ENCODE measurements at places on chromosomes 16 and 17. TPM values are rescaled to one million over a fixed set of nuclear protein-coding genes. Genes with fewer than 3 reads are reported as not detected.
A peak's percentile ranks its signal among the peaks of the same experiment; 100 is the strongest.

The TP53TG3D gene
- not detected for total RNA-seq

The SEPTIN1 gene
- 0.18 TPM for total RNA-seq

The TBC1D16 gene
- 24.7 TPM for total RNA-seq

The TBC1D3I gene
- total RNA-seq, result 0.15 TPM

The ZP2 gene
- total RNA-seq, result not detected

The CRHR1 gene
- not detected for total RNA-seq

The ZSCAN10 gene
- not detected for total RNA-seq

The GRB7 gene
- 41.7 TPM for total RNA-seq

The KREMEN2 gene
- 1.2 TPM for total RNA-seq

The TRPV3 gene
- 0.46 TPM for total RNA-seq

DNA sequence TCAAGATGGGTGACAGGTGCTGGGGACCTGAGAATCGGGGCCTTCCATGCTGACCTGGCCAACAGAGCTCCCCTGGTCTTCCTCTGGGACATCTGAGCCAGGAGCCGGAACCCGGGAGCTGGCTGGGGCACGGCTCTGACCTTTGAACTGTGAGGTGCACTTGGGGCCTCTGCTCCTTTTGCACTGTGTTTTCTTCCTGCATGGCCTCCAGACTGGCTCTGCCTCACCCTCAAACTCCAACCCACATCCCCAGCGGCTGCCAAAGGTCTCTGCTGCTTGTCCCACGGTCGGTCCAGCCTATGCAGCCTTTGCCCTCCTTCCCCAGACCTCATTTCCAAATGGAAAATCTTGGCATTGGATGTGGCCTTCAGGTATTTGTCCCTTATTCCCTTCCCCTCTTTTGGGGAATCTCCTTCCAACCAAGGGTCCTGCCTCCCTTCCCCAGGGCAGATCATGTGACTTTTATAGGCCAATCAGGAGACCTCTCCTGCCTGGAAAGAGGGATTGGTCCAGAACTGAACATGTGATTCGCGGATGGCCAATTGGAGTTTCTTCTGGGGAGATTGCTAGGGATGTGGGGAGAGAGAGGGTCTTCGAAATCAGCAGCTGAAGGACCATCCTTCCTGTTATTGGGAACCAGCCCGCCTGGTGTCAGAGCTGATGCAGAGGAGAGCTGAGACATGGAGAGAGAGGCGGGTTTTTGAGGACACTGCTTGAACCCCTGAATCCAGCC, 117.9 kb downstream of the CYLD start:
- peak; percentile 55 for DNase-seq

DNA sequence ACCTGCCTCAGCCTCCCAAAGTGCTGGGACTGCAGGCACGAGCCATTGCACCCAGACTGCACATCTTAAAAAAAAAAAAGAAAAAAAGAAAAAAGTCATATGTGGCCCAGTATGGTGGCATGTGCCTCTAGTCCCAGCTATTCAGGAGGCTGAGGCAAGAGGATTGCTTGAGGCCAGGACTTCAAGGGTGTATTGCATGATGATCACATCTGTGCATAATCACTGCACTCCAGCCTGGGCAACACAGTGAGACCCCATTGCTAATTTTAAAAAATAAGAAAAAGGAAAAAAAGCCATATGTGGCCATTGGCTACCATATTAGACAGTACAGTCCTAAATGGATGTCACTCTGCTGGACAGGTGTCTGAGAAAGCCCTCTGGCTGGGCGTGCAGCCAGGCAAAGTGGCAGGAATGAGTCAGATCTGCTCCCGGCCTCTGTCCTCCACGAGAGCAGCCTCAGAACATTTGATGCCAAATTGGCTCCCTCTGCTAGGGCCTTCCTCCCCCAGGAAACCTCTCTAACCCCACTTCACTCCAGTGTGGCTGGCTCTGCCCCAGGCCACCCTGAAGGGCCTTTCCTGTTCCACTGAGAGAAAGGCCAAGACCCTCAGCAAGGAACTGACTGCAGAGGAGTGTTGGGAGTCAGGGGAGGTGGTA, 14.7 kb downstream of the CA7 start:
- no peak for DNase-seq

DNA sequence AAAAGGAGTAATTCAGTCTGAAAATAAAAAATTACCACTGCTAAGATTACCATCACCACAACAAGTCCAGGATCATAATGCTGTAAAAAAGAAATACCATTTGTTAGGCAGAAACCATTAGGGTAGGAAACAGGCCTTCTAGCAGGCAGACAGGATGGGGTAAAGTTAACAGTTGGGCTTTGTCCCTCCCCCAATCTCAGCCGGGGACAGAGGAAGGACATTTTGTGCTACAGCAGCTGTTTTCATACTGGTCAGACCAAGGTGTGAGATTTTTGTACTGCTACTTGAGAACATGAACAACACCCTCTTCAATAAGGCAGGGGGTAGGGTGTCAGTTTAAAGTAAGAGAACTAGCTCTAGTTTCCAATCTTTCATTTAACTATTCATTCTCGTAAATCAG, 49.2 kb upstream of the ITGA2B start:
- DNase-seq, result no peak

- no peak for DNase-seq
Measured at GRCh38 chr17:50049636-50050035, 6.3 kb upstream of the ITGA3 start.

DNA sequence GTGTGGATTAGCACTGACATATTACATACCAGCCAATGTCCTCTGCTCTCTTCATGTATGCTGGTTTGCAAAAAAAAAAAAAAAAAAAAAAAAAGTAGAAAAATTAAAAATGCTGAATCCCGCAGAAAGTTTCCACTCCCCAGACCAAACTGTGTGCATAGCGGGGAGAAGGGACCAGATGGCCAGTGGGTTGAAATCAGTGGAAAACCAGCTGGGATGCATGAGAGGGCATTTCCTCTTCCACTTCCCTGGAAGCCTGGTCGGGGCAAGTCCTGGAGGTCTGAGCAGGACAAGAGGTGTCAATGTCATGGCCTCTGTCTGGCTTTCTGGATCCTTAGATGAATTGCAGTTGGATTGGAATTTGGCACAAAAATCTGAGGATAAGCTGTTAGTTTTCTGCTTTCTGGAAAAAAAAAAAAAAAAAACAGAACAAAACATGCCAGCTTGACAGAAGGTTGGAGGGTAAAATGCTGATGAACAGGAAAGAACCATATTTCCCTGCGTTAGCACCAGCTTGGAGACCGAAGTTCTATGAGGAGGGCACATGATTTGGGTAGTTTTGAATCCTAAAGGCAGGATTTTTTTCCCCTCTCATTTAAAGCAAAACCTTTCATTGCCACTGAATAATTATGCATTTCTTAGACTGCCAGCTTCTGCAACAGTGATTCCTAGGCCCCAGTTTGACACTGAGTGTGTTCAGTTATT, 941.5 kb upstream of the EEF2KMT start:
- no peak for DNase-seq

DNA sequence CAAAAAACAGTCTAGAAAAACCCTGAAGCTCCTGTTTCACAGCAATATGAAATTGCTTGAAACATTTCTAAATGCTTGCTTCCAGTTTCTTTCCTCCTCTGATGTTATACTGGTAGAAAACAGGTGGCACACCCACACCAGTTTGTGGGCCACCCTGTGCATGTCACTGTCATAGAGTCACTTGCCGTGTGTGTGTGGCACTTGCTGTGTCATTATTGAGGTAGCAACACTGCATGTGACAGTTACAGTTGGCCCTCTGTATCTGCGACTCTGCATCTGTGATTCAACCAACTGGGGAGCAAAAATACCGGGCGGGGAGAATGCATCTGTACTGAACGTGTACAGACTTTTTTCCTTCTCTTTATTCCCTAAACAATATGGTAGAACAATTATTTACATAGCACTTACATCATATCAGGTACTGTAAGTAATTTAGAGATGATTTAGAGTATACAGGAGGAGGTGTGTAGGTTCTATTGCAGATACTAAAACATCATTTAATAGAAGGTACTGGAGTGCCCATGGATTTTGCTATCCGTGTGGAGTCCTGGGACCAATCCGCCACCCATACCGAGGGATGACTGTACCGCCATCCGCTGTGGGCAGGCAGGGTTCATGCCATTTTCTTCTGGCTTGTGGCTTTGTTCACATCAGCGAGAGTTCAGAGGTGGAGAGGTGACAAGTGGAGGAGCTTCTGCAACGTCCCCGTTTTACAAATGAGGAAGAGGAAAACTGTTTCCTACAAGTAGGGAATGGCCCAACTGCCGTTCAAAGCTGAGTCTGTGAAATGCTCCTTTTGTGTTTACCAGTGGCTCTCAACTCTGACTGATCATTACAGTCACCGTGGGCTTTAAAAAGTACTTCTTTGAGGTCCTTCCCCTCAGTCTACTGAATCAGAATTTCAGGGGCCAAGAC, 373.7 kb downstream of the SNX29 start:
- no peak for DNase-seq

GRCh38 chr16:50531901-50532300, 16.3 kb upstream of the NKD1 start:
- DNase-seq, result no peak

GRCh38 chr17:32516450-32516849, 29.7 kb downstream of the CDK5R1 start:
- no peak for DNase-seq

GRCh38 chr17:13587487-13588338, 14.0 kb downstream of the HS3ST3A1 start:
- no peak for DNase-seq

DNA sequence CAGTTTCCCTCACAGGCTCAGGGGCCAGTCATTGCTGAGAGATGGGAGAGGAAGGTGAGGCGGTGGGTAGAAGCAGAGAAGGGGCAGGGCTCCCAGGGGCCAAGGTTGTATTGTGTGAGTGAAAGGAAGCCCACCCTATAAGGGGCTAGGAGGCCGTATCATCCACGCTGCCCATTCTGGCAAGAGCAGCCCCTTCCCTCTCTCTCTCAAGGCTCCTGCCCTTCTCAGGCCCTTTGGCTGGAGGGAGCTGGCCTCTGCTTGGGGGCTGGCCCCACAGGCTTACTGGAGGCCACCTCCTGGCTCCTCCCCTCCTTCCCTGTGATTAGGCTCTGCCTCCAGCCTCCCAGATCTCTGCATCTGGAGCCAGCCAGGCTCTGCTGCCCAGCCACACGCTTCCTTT, 7.6 kb downstream of the TBKBP1 start:
- no peak for DNase-seq

DNA sequence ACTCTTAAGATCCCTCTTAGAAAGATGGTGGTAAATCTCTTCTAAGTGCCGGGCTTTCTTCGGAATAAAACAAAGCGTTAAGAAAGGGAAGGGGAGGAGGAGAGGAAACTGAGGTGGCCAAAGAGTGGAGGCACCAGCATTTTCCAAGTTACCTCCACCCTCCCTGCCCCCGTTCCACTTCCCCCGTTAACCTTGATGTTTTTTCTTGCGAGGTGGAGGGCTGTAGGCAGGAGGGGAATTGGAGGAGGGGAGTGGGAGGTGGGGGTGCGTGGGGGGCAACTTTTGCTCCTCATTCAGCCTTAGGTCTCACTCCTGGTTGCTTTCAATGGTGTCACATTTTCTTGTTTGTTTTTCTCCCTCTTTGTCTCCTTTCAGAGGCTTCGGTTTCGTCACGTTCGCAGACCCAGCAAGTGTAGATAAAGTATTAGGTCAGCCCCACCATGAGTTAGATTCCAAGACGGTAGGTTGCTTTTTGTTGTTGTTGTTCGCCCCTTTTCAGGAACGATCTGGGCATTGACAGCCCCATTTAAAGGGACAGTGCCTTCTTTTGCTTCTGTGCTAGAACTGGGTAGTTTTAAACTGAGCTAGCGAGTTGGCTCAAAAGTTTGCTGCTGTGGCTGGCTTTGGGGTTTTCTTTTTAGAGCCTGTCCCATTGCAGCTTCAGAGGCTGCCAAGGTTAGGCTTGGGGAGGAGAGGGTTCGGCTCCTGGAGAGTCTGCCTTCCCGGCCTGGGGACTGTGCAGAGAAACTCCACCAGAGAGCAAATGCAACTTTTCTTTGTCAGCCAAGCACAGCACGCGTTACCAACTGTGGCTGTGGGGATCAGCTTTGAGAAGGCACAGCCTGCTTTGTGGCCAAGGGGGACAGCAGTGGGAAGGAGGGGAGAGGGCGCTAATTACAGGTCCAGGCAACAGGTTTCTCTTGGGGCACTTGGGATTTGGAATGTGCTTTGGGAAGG, 1.9 kb downstream of the MSI2 start:
- peak; percentile 39 for DNase-seq

- DNase-seq, result peak; percentile 41
Measured at GRCh38 chr17:52410781-52411180, 252.3 kb upstream of the CA10 start.

GRCh38 chr17:82799591-82799990, 40.2 kb downstream of the ZNF750 start:
- no peak for DNase-seq

DNA sequence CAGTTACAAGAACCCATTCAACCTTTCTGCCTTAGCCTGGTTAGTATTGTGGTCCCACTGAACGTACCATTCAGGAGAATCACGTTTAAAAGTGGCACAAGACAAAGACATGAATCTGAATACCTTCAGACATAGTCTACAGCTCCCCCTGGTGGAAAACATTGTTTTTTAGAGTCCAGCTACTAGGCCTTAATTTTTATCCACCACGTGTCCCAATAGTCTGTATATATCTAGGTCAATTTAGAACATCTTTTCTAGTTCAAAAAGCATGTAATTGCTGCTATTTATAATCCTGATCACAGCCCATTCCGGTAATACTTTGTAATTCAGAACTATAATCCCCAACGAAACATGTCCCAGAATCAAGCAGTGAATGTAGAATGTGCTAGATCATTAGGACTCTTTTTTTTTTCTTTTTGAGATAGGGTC, 13.7 kb upstream of the GUCY2D start:
- peak; percentile 76 for DNase-seq

DNA sequence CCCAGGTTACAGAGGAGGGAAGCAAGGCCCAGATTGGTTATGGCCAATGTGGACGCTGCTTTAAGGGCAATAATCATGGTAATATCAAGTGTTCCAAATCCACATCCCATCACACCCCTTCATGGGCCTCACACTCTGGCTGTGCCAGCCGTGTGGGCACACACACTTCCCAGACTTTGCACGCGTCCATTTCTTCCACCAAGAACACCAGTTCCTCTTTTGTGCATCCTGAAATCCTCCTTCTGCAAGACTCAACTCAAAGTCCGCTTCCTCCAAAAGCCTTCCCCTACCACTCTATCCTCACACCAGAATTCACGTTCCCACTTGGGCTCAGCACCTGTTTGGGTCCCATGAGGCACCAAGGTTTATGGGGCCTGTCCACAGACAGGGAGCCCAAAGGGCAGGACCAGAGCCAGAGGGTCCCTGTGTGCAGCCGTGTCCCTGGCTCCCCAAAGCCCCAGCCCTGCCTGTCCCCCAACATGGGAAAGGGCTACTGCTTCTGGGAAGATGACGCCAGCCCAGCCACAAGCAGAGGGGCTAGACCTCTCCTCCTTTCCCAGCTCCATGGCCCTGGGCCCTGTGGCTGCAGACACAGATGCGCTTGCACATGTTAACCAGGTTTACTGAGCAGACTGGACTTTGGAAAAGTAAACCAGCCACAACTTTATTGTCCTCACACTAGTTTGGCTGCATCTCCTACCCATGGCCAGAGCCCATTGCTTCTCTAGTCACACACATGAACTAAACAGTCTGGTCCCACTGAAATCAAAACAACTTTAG, 20.3 kb downstream of the SPNS3 start:
- peak; percentile 82 for DNase-seq

All from HepG2 (cell line).